Anterior cingulate cortex (tissue), 58 donors: ENCODE measurements at places on chromosomes 1 and 21.

DNA sequence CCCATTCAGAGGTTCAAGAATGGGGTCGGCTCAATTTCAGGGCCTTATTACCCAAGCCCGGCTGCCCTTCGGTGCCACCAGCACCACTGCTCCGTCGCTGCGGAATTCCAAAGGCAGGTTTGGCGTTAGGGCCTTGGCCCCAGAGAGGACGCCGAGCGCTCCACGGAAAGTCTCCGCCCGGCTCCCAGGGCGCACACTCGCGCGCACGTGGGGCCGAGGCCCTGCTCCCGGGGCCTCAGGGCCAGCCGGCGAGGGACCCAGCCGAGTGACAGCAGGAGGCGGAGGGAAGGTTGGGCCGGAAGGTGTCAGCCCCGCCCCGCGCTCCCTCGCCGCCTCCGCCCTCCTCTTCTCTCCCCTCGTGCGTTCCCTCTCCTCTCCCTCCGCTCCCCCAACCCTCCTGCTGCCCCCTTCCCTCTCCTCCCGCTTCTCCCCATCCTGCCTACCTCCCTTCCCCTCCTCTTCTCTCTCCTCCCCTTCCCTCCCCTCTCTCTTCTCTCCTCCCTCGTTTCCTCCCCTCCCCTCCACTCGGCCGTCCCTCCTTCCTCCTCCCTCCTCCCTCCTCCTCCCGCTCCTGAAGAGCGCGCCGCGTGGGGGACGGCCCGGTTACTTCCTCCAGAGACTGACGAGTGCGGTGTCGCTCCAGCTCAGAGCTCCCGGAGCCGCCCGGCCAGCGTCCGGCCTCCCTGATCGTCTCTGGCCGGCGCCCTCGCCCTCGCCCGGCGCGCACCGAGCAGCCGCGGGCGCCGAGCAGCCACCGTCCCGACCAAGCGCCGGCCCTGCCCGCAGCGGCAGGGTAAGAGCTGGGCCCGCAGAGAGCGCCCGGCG, at the start of gene ETS2:
ETS2 (plus strand) TSS at position 602 of the 825 bp plus-strand sequence. CDS start 4,106 bp downstream, outside the sequence.
- peak; percentile 71 for DNase-seq

- no peak for DNase-seq
Measured at GRCh38 chr1:228307218-228308023, 99.2 kb downstream of the TRIM11 start.

DNA sequence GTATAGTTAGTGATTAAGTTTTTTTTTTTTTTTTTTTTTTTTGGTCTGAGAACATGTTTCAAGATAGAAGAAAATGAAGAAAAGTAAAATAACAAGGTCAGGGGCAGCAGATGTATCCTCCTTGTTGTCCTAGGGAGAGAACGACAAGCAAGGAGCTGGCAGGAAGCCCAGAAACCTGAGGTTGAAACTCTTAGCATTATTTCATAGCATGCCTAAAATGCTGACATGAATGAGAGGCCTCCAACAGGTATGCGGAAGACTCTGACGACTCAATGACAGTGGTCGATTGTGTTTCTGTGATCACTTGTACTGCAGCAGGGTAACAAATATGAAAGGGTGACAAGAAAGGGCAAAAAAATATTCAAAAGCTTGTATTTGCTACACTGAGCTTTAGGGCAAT, 415.9 kb downstream of the PLA2G4A start:
- DNase-seq = no peak

DNA sequence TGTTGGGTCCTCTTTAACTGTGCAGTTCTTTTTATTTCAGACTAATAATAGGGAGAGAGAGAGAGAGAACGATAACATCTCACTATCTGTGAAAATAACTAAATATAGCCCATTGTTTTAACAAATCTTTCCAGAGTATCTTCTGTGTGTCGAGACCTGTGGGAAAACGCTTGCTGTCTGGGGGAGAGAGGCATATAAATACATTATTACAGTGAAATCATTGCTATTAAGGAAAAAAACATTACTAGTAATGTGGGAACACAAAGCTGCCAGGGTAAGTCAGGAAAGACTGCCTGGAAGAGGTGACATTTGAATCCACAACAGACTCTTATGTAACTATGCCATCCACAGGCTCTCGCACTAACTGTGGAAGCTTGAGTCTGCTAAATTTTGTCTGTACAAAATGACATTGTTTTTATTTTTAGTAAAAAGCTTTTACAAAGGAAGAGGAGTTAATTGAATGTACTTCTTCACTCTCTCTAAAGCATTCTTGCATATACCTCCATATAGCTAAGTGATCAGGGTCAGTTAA, 59.8 kb upstream of the PGD start:
- DNase-seq = no peak

DNA sequence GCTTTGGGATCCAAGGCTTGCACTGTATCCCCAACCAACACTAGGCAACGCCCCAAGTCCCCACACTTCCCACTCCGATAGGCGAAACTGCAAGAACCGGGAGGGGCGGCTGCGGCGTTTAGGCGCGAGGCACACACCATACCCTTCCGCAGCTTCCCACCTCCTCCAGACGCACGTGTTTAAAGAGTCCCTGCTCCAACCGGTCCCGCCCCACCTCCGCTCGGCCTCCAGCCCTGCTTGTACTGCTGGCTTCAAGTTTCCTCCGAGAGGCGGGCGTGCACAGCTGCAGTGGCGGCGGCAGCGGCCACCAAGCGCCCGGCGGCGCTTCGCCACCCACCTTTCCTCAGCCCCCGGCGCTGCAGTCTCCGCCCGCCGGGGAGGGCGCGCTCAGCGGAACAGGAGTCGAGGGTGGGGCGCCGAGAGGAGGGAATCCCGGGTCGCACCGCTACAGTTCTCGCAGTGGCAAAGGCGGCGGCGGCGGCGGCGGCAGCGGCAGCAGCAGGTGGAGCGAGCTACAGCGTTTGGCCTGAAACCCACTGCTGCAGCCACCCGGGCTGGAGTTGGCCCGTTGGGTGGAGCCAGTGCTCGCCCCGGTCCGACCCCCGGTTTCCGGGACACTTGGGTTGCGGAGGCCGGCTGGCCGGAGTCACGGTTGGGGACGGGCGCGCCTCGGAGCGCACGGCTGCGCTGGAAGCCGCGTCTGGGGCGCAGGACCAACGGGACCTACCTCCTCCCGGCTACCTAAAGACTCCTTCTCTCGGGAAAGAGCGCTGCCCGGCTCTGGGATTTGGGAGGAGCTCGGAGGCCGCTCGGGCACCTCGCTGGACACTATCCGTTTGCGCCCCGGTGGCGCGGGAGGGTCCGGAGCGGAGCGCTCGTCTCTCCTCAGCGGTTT, at the start of gene CNIH3:
CNIH3 (plus strand) TSS at position 457 of the 895 bp plus-strand sequence. CDS start 858 bp downstream, outside the sequence.
- DNase-seq = peak; percentile 24

GRCh38 chr21:32626621-32627196, 14.5 kb upstream of the CFAP298 start:
- DNase-seq = no peak

- no peak for DNase-seq
Measured at GRCh38 chr21:18117176-18117575, 127.5 kb upstream of the CHODL start.
